ENCODE measurements at places on chromosomes 3 and 15.

DNA sequence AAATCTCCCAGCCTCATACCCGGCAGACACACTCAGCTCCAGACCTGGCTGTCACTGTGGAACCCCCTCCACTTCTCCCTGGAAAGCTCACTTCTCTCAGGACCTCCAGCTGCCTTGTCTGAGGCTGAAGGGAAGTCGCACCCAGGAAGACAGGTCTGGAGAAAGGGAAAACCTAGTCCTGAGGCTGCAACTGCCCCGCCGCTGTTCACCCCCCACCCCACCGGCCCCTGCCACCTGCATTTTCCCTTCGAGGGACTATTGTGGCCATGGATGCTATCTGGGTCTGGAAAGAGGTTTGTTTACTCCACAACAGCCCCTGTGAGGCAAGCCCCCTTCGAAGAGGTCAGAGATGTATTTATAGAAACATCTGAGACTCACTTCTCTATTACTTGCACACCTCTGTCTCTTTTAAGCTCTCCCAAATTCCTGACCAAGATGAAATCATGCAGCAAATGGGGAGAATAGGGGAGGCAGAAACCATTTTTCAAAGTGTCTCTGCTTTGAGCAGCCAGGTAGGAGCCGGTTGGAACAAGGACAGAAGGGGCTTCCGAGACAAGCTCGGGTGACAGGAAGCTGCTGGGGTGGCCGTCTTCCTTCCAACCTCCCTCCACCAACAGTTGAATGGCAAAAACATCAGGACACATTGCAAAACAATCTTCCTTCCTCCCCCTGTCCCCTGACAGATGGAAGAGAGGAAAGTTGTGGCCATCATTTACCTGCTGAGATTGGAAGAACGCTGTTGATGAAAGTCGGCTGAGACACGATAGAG lies 518 bp downstream of the COLQ start:
- no peak for DNase-seq

GRCh38 chr3:183377307-183377959 lies 51.0 kb downstream of the MCF2L2 start:
- no peak for DNase-seq

DNA sequence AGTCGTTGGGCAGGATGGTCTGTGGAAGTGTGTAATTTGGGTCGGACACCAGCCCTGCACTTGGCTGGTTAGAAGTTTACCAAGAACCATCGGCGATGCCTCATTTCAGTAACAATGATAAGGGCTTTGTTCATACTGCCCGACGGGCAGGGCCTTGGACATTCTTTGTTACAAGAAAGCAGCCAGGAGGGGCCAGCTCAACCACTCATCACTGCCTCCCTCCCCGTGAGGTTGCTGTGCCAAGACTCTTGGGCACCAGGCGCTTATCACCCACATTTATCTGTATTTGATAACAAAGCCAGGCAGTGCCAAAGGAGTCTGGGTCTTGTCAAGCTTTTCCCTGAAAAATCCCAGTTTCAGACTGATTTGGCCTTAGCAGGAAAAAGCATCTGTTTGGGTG lies 235.0 kb downstream of the ADAMTS17 start:
- DNase-seq: no peak

- peak; percentile 83 for DNase-seq
These were observed 43.2 kb downstream of the KLHL25 start for GRCh38 chr15:85751291-85752123.

GRCh38 chr3:122502941-122503340 lies 11.8 kb downstream of the KPNA1 start:
- no peak for DNase-seq

DNA sequence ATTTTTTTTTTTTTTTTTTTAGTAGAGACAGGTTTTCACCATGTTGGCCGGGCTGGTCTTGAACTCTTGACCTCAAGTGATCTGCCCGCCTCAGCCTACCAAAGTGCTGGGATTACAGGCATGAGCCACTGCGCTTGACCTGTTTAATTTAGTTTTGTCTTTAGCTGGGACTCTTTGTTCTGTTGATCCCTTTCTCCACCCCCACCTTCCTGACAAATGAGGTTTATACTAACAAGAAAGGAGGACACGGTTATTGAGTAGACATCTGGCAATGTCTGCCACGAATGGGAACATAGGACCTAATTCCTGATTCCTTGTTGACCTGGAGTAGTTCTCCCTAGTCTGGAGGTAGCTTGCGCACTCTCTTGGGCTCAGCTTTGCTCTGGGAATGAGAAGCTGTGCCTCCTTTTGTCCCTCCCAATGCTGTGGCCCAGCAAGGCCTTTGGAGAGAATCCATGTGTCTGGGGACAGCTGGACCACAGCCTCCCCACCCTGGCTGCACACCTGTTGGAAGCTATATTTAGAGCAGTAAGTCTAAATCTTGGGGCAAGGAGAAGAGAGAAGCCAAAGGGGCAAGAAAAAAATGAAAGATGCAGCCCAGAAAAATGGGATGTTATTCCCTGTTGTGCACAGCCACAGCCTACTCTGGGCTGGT lies 53.2 kb upstream of the ADPGK start:
- no peak for DNase-seq

- no peak for DNase-seq
These were observed 228.7 kb upstream of the RASGRP1 start for GRCh38 chr15:38793206-38793810.

GRCh38 chr15:61879219-61879618 lies 181.0 kb downstream of the VPS13C start:
- DNase-seq: no peak

- no peak for DNase-seq
These were observed 92.5 kb downstream of the LIPC start for GRCh38 chr15:58524247-58524646.

DNA sequence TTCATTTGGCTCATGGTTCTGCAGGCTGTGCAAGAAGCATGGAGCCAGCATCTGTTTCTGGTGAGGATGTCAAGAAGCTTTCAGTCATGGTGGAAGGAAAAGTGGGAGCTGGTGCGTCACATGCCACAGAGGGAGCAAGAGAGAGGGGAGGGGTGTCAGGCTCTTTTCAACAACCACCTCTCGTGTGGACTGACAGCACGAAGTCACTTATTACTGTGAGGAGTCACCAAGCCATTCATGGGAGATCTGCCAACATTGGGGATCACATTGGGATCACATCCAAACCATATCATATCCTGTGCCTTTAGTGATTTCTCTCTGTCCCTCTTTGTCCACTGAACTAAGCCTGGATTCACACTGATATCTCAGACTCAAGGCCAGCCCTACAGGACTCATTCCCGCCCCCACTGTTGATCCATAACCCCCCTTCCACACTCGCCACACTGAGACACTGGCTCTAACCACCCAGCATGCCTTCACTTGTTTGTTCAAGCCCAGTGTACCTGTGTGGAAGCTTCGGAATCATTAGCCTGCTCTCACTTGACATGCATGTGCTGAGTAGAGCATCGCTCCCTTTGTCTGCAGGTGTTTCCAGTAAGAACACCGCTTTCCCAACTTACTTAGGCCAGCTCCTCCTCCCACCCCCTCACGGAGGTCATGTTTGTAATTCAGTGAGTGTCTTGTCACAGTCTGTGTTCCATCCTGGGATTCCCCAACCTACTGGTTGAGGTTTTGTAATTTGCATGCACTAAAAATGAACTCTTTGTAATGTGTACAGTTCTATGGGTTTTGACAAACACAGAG lies 132.2 kb downstream of the KLF13 start:
- DNase-seq: no peak

- no peak for DNase-seq
These were observed 21.9 kb downstream of the SLCO2A1 start for GRCh38 chr3:134007819-134008218.

DNA sequence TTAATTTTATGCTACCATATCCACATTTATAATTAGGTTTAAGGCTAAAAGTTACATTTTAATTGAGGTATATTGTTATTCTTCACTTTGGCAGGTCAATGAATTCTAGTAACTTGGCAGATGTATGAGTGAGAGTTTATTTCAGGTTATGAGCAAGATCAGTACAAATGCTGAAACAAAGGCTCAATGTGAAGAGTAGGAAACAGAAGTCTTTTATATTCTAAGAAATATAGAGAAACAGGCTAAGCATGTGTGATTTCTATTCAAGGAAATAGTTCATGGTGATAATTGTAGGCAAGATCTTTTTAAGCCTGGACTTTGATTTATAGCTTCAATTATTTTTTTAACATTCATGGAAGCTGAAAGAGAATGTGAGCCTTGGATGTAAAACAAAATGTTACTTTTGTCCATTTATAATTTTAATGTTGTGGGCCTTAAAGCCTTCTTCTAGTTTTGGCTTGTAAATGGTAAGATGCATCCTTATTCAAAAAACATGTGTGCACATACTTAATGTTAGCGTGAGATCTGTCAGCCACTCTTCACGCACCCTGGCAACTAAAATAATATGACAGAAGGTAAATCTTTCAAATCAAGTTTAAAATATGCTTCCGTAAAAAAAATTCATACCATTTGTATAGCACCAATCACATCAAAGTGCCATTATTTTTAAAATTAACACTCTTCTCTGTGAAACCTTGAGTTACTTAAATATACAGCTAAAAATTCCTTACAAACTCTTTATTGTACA lies 22.8 kb upstream of the OSTN start:
- no peak for DNase-seq

DNA sequence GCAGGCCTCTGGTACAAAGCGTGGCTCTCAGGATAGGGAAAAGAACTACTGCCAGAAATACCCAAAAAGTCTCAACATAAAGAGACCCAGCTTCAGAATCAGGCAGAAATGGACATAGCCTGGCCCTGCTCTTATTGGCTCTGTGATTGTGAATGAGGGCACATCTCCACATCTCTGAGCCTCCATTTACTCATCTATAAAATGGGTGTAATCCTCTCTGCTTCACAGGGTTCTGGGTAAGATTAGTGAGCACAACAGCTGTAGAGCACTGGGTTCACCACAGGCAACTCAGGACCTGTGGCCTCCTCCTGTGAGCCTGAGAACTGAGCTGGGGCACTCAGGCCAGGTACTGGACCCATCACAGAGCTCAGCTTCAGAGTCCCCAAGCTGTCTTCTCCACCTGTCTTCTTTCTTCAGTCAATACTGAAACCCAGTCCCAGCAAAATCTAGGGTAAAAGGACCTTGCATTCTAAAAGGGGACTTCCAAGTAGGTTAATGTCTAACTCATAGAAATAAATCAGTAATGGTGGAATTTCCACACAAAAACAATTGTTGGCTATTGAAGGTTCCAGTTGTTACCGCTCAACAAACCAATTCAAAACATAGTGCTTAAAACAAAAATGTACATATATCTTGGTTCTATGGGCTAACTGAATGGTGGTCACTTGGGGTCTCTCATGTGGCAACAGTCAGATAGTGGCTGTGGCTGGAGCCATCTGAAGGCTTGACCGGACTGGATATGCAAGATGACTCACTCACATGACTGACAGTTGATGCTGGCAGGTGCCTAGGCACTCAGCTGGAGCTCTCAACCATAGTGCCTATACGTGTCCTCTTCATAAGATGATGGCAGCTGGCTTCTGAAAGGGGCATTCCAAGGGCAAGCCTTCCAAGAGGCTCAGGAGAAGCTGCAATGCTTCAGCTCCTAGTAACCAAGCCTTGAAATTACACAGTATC lies 47.3 kb downstream of the TRIM42 start:
- no peak for DNase-seq

DNA sequence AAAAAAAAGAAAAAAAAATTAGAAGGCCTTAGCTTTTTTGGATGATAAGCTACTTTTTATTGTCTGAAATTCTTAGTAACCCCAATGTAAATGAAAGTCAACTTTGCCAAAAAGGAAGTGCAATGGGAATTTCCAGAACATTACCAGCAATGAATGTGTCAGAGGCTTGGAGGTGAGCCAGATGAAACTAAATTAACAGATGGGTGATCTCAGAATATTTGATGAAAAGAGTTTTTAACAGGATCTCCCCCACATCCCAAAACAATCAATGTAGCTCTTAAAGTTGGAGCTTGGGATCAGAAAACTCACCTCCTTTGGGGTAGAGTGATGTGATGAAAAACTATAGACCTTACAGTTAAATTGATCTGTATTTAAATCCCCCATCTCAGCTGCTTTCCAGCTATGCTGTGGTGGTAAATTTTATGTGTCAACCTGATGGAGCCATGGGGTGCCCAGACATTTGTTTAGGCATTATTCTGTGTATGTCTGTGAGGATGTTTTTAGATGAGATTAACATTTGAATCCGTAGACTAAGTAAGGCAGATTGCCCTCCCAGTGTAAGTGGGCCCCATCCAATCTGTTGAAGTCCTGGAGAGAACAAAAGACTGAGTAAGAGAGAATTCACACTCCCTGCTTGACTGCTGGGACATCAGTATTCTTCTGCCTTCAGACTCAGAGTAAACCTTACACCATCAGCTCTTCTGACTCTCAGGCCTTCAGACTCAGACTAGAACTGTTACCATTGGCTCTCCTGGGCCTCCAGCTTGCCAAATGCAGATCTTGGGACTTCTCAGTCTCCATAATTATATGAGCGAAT lies 84.3 kb upstream of the TNFSF10 start:
- DNase-seq: no peak

DNA sequence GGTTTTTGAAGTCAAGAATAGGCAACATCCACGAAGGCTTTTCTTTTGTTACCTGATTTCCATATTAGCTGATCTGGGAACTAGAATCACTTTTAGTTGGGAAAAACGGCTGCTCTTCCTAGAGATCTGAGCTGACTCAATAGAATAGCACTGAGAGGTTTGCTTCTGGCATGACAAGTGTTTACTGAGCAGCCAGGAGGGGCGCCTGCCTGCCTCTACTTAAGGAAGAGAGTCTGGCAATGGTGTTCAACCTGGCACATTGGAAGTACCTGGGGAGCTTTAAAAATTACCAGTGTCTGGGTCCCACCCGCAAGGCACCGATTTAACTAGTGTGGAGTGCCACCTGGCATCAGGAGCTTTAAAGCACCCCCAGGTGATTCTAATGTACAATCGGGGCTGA lies 34.4 kb downstream of the FAM43A start:
- no peak for DNase-seq

DNA sequence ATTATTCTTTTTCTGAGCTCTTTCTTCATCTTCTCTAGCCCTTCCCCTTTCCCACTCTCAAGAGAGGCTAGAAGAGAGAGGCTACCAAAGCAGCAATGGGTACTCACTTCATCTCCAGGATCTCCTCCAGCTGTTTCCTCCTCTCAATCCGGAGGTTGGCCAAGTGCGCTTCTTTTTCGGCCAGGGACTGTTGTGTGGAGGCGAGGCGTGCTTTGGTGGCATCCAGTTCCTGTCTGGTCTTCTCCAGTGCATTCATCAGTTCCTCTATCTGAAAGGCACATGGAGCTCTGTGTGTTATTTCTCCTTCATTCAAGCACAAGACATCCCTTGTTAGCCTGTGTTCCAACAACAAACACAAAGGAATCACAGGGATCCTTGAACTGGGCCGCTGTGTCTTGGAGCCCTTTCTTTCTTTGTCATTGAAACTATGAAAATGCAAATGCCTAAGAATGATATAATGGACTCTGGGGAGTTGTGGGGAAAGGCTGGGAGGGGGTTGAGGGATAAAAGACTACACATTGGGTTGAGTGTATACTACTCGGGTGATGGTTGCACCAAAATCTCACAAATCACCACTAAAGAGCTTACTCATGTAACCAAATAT lies 401.3 kb upstream of the WNT5A start:
- no peak for DNase-seq

- no peak for DNase-seq
These were observed 52.9 kb upstream of the EPHB1 start for GRCh38 chr3:134742202-134742601.

- DNase-seq: peak; percentile 44
These were observed 234.0 kb downstream of the KLF13 start for GRCh38 chr15:31560643-31561042.

Data from ecto neural progenitor cell (in vitro differentiated cells).